ENCODE measurements at places on chromosomes 11 and 22. TPM values are rescaled to one million over a fixed set of nuclear protein-coding genes. Genes with fewer than 3 reads are reported as not detected.

DNA sequence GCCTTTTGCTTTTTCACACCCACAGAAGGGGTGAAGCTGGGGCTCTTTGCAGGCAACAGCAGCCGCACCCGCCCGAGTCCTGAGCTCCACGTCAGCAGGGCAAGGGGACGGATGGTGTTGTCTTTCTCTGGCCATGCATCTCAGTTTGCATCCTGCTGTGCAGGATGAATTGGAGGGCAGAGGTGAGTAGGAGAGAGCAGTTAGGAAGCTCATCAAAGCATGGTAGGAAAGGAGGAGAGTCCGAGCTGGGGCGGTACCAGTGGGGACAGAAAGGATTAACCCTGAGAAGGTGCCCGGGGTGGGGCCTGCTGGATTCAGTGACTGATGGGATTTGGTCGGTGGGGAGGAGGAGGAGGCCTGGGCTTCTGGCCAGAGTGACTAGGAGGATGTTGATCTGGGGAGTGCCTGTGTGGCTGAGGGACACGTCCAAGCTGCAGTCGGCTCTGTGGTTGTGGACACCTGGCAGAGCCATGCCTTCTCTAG is 14.6 kb downstream of the FAM83F start:
- no peaks in the 10 kb centered on the region for H3K36me3 ChIP-seq
- H3K27me3 ChIP-seq: peaks cover 12% of the 10 kb centered on the region
- H3K4me3 ChIP-seq: no peak overlapping the region
- H3K27ac ChIP-seq: no peak overlapping the region
- DNase-seq: no peak
- H3K4me1 ChIP-seq: no peaks in the 10 kb centered on the region

Gene KRTAP5-9
- 0.30 TPM for total RNA-seq

- H3K36me3 ChIP-seq: no peaks in the 10 kb centered on the region
- no peak overlapping the region for H3K27ac ChIP-seq
- DNase-seq: no peak
- no peaks in the 10 kb centered on the region for H3K4me1 ChIP-seq
- no peaks in the 10 kb centered on the region for H3K27me3 ChIP-seq
Measured at GRCh38 chr22:32754413-32755041, 47.0 kb upstream of the TIMP3 start.

GRCh38 chr11:126362879-126363655 is 7.6 kb downstream of the ST3GAL4 start:
- no peaks in the 10 kb centered on the region for H3K4me1 ChIP-seq
- no peaks in the 10 kb centered on the region for H3K27me3 ChIP-seq
- no peak for DNase-seq
- no peaks in the 10 kb centered on the region for H3K36me3 ChIP-seq

DNA sequence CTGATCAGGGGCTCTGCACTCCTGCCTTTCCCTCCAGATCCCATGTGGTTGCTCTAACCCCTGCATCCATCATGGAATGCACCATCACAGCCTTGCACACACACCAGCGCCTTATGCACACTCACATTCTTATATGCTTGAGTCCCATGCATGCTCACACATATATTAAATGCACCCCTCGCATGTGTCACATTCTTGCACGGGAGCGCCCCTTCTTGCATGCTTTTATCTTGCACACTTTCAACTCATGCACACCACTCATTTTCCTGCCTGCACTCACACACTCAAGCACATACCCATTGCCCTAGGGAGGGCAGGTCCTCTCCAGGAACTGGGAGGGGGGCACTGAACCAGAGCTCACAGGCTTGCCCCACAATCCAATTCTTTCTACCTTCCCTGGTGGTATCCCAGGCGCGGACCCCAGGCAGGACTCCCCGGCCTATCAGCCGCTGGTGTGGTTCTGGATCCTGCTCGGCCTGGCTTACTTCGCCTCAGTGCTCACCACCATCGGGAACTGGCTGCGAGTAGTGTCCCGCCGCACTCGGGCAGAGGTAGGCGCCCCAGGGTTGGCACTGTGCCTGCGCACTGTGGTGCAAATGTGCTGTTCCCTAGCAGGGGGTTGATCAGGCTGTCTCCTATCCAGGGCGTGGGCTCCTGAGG is 2.3 kb upstream of the CATSPERZ start:
- no peaks in the 10 kb centered on the region for H3K36me3 ChIP-seq
- no peak overlapping the region for H3K4me3 ChIP-seq
- no peak for DNase-seq
- H3K27ac ChIP-seq: no peak overlapping the region
- H3K4me1 ChIP-seq: peaks cover 17% of the 10 kb centered on the region
- H3K27me3 ChIP-seq: peaks cover 70% of the 10 kb centered on the region

GRCh38 chr11:73383249-73384124 is 7.3 kb downstream of the RELT start:
- no peak overlapping the region for H3K4me3 ChIP-seq
- H3K27me3 ChIP-seq: no peaks in the 10 kb centered on the region
- no peaks in the 10 kb centered on the region for H3K36me3 ChIP-seq
- peak overlapping the region; percentile 53 for H3K27ac ChIP-seq

Gene PRODH
- not detected for total RNA-seq

DNA sequence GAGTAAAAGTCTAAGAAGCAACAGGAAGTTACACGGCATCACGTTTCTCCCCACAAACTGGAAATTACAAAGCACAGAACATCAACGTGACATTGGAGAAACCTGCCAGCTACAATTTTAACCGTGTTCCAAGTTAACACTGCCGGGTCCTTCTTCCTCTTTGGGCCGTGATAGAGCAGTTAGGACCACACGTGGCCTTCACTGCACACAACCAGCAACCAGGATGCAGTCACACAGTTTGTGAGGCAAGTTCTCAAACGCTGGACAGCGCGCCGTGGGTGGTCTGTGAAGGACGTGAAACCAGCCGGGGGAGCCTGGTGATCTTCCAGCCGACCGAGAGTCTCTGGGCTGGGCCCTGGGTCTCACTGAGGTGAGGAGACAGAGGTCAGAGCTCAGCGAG is 14.6 kb downstream of the C11orf21 start:
- peaks cover 9% of the 10 kb centered on the region for H3K27me3 ChIP-seq
- no peak for DNase-seq
- H3K4me3 ChIP-seq: no peak overlapping the region
- H3K36me3 ChIP-seq: no peaks in the 10 kb centered on the region
- H3K27ac ChIP-seq: no peak overlapping the region

GRCh38 chr11:12938590-12939247 is 70.4 kb upstream of the RASSF10 start:
- peaks cover 6% of the 10 kb centered on the region for H3K36me3 ChIP-seq
- H3K27ac ChIP-seq: no peak overlapping the region
- DNase-seq: no peak
- H3K27me3 ChIP-seq: no peaks in the 10 kb centered on the region
- H3K4me3 ChIP-seq: no peak overlapping the region

GRCh38 chr11:69302447-69303020 is 8.6 kb downstream of the MYEOV start:
- no peaks in the 10 kb centered on the region for H3K36me3 ChIP-seq
- H3K27me3 ChIP-seq: no peaks in the 10 kb centered on the region
- DNase-seq: no peak
- peaks cover 47% of the 10 kb centered on the region for H3K4me1 ChIP-seq
- no peak overlapping the region for H3K4me3 ChIP-seq
- peak overlapping the region; percentile 86 for H3K27ac ChIP-seq

Gene ACR
- 4.9 TPM for total RNA-seq

- no peak for DNase-seq
- H3K4me3 ChIP-seq: no peak overlapping the region
- H3K4me1 ChIP-seq: no peaks in the 10 kb centered on the region
- H3K36me3 ChIP-seq: no peaks in the 10 kb centered on the region
- H3K27me3 ChIP-seq: no peaks in the 10 kb centered on the region
- H3K27ac ChIP-seq: no peak overlapping the region
Measured at GRCh38 chr11:4202749-4203148, 108.2 kb downstream of the RRM1 start.

GRCh38 chr11:69178819-69179482 is 23.2 kb downstream of the SMIM38 start:
- H3K27ac ChIP-seq: no peak overlapping the region
- DNase-seq: no peak
- no peaks in the 10 kb centered on the region for H3K36me3 ChIP-seq
- H3K4me1 ChIP-seq: no peaks in the 10 kb centered on the region
- no peak overlapping the region for H3K4me3 ChIP-seq

Gene SYT12
- not detected for total RNA-seq

Gene OR8G1
- not detected for total RNA-seq

Gene RIBC2
- 5.7 TPM for total RNA-seq

GRCh38 chr11:70695086-70695960 is 297.0 kb downstream of the CTTN start:
- H3K36me3 ChIP-seq: no peaks in the 10 kb centered on the region
- DNase-seq: no peak
- no peak overlapping the region for H3K27ac ChIP-seq
- no peak overlapping the region for H3K4me3 ChIP-seq
- no peaks in the 10 kb centered on the region for H3K27me3 ChIP-seq

Gene ART5
- total RNA-seq: not detected

GRCh38 chr22:21672107-21672629 is 6.4 kb downstream of the PPIL2 start:
- no peak overlapping the region for H3K27ac ChIP-seq
- no peak for DNase-seq
- no peaks in the 10 kb centered on the region for H3K27me3 ChIP-seq

Gene MMP3
- not detected for total RNA-seq

Gene VPREB1
- not detected for total RNA-seq

DNA sequence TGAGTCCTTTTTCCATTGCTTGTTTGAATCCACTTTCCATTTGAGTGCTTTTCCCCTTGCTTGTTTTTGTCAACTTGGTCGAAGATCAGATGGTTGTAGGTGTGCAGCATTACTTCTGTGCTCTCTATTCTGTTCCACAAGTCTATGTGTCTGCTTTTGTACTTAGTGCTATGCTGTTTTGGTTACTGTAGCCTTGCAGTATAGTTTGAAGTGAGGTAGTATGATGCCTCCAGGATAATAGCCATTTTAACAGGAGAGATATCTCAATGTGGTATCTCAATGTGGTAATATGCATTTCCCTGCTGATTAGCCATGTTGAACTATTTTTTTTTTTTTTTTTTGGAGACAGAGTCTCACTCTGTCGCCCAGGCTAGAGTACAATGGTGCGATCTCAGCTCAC is 16.7 kb downstream of the ACRV1 start:
- H3K4me3 ChIP-seq: no peak overlapping the region
- no peak overlapping the region for H3K27ac ChIP-seq

Gene CUL5
- 37.6 TPM for total RNA-seq

Gene HBD
- not detected for total RNA-seq

DNA sequence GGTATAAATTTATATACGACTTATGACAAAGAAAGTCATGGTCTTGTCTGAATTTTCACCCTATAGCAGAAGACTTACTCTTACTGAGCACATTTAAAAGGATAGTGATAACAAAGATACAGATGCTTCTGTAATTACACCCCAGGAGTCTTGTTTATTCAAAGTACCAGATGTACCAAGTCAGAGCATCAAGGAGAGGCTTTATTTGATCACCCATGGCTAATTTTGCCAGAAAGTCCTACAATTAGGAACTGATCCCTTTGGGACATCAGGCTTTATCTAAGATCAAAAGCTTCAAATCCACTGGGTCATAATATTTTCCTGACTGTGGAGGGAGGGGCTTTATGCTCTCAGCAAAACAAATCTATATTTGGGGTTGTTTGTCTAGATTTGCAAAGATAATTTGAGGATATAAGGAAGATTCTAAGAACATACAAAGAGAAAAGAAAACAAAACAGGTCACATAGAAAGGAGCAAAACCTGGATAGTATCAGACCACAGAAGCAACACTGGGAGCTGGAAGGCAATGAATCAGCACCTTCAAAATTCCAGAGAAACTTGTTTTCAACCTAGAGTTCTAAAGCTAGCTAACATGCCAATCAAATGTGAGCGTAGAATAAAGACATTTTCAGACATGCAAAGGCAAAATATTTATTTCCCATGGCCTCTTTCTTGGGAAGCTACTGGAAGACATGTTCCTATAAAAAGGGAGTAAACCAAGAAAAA is 124.8 kb upstream of the CSNK2A3 start:
- H3K27ac ChIP-seq: no peak overlapping the region
- no peaks in the 10 kb centered on the region for H3K36me3 ChIP-seq
- peaks cover 3% of the 10 kb centered on the region for H3K27me3 ChIP-seq
- no peak for DNase-seq
- no peak overlapping the region for H3K4me3 ChIP-seq
- H3K4me1 ChIP-seq: no peaks in the 10 kb centered on the region

- H3K27me3 ChIP-seq: no peaks in the 10 kb centered on the region
- no peak for DNase-seq
- H3K27ac ChIP-seq: no peak overlapping the region
Measured at GRCh38 chr11:134586726-134587125, 174.7 kb upstream of the B3GAT1 start.

Gene ARHGAP42
- 2.4 TPM for total RNA-seq

Gene NADSYN1
- total RNA-seq: 96.2 TPM
